Adipocyte (in vitro differentiated cells): ENCODE measurements at places on chromosomes 2 and 18.
A peak's percentile ranks its signal among the peaks of the same experiment; 100 is the strongest.

- peak; percentile 78 for DNase-seq
Observed at GRCh38 chr2:131104487-131105155, 515 bp upstream of the PLEKHB2 start.

DNA sequence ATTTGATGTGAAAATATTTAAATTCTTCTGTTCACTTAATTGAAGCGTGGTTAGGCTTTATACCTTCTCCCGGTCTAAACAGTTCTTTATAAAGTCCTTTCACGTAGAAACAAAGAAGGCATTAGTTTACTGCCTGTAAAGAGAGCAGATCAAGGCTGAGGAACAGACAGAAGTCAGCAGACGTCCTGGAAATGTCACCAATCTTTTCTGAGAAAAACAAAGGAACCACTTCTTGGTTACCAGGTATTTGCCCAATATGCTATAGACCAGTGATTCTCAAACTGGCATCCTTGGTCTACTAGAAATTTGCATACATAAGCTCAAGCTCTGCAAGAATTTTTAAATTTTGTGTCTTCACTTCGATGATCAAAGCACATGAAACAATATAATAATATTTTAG is 89.2 kb upstream of the STK17B start:
- no peak for DNase-seq

GRCh38 chr2:212841460-212841859 is 302.9 kb upstream of the ERBB4 start:
- DNase-seq: no peak

GRCh38 chr2:64595397-64596176 is 58.1 kb downstream of the SERTAD2 start:
- peak; percentile 64 for DNase-seq

DNA sequence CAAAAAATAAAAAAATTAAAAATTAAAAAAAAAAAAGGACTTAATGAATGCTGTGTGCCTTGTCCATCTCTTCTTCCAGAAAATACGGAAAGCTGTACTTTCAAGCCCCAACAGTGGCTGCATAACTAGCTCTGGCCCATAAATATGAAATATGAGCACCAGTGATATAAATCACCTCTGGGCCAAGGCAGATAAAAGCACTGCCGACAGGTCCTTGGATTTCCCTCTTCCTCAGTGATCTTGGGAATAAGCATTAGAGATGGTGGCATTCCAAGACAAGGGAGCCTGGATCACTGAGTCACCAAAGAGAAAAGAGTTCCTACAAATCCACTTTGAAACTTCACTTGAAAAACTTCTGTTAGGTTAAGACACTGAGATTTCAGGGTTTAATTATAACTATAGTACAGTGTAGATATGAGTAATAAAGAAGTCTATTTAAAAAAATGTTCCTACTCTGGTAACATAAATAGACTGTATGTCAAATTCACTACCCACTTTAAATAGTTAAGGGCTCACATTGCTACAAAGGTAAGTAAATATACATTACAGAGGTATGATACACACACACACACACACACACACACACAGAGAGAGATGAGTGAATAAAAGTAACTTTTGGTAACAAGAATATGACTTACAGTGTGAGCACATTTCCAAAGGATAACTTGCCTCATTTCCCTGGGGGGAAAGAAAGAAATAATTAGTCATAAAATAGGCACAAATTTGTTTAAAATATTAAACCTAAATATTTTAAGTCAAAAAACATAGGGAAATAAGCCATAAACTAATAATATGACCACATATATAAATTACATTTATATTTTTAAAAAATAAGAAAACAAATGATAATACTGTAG is 35.6 kb downstream of the PPP3R1 start:
- DNase-seq: no peak
